ENCODE measurements at places on chromosomes 16 and 17. TPM values are rescaled to one million over a fixed set of nuclear protein-coding genes. Genes with fewer than 3 reads are reported as not detected.

DNA sequence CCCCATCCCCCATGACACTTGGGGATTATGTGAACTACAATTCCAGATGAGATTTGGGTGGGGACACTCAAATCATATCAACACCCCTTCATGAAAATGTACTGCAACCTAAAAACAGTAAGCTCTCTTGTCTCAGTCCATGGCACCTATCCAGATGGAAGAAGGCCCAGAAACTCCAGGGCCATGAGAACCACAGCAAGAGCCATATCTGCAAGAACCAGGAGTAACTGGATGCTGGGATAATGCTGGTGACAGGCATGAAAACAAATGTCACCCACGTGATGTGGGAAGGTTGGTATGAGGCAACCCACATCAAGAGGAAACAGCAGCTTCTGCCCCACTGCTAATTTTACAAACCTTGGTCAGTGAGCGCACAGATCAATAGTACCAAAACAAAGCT, 400.1 kb upstream of the ERCC4 start:
- DNase-seq = no peak

Gene RNU2-1
- polyA plus RNA-seq = not detected

GRCh38 chr17:47851764-47852112, 775 bp upstream of the SP6 start:
- DNase-seq = no peak

GRCh38 chr17:15349119-15349518, 7.7 kb upstream of the TEKT3 start:
- no peak for DNase-seq

GRCh38 chr17:28665994-28666393, 4.0 kb downstream of the SUPT6H start:
- DNase-seq = no peak

Gene FBXO47
- polyA plus RNA-seq = 0.03 TPM

- peak; percentile 60 for DNase-seq
Measured at GRCh38 chr17:17042851-17043460, 699 bp downstream of the MPRIP start.

Measured in psoas muscle (tissue), 8 donors.